Activated naive CD4-positive, alpha-beta T cell (primary cell): ENCODE measurements at places on chromosomes 7 and 10.

DNA sequence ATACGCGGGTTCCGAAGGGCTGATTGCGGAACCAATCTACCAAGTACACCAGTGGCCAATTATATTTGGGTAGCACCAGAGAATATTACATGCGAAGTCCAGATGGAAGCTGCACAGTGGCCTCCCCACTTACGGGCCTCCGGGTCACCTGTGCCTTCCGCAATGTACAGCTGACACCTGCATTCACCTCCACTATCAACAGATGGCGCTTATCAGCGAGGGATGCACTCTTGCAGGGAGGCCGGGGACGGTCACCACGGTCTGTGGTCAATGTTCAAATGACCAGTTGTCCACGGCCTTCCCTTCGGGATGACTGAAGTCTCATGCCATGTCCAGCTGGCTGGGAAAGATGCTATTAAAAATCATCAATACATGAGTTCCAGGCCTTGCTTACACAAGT, 47.6 kb downstream of the SLIT1 start:
- no peak for DNase-seq

DNA sequence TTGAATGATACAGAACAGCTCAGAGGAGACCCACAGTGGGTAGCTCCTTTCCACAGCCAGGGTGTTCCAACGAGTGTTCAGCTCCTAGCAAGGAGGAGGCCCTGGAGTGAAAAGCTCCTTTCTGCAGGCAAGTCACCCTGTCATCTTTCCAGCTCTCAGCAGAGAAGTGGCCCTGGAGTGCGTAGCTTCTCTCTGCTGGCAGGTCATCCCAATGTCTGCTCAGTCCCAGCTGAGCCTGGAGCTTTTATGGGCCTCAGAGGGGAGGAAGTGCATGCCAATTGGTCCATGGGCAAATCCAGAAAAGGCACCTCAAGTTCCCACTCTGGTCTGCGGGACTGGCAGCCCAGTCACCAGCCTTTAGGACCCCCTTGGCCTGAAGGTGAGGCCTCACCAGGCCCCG, 30.8 kb upstream of the ZMYND11 start:
- no peak for DNase-seq

GRCh38 chr7:133572843-133573242, 320.0 kb downstream of the EXOC4 start:
- no peak for DNase-seq

DNA sequence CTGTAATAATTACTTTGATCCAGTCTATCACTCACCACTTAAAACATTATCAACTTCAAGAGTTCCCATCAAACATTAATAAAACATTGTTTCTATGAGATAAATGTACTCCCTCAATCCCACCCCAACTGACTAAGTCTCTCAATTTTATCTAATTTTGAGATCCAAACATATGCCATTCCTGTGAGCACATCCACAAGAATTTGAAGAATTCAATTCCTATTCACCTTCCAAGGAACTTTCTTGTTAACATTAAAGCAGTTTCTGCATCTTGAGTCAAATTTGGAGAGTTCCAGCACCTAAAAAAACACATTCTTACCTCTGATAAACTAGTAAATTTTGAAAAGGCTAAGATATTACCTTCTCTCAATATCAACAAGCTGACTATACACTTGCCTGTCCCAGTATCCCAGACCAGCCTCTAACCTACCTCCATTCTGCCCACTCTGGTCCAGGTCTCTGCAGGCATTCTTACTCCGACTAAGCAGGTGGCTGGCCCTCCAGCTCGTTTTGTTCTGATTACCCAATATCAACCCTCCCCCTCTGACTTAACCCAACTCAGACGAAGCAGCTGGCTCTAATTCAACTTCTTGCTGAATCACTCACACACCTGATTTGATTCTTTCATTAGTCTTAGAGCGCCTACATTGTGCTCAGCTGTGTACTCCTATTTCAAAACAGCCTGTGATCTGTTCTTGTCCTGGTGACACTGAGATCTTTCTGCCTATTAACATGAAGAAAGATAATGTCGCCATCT, 275.2 kb downstream of the IPMK start:
- no peak for DNase-seq

DNA sequence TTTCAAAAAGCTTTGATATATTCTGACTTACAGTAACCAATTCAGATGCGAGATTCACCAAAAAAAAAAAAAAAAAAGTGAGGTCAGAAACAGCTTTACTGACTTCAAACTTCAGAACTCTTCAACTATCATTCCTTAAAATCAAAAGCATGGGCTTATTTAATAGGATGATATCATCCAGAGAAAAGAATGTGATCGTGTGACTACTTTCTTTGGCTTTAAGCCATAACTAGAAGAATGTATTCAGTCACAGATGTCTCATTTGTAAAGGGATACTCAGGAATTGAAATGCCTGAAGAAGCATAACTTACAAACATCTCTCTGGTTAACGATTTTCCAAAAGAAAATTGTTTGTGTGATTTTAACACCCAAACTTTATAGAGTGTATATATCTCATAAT, 11.5 kb downstream of the TPK1 start:
- no peak for DNase-seq

DNA sequence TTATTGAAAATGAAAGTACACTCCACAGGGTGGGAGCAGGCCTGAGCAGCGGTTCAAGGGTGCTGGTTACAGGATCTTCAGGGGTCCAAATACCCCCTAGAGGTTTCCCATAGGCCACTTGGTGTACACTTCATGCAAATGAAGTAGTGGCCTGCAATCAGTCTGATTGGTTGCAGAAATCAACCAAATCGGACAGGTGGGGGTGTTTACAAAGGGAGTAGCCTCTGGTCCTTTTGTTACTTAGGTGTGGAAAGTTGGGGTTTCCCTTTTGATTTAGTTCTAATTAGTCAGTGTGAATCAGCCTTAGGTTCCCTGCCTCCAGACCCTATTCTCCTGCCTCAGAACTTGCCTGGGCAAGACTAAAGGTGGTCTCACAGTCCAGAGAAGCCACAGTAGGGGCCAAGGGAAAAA, 49.6 kb downstream of the SYPL1 start:
- DNase-seq, result no peak

- DNase-seq, result no peak
Measured at GRCh38 chr10:35006836-35007235, 83.3 kb downstream of the CUL2 start.

- no peak for DNase-seq
Measured at GRCh38 chr10:11842411-11842810, 19.3 kb downstream of the PROSER2 start.

GRCh38 chr7:115356999-115357702, 435.3 kb downstream of the MDFIC start:
- no peak for DNase-seq

DNA sequence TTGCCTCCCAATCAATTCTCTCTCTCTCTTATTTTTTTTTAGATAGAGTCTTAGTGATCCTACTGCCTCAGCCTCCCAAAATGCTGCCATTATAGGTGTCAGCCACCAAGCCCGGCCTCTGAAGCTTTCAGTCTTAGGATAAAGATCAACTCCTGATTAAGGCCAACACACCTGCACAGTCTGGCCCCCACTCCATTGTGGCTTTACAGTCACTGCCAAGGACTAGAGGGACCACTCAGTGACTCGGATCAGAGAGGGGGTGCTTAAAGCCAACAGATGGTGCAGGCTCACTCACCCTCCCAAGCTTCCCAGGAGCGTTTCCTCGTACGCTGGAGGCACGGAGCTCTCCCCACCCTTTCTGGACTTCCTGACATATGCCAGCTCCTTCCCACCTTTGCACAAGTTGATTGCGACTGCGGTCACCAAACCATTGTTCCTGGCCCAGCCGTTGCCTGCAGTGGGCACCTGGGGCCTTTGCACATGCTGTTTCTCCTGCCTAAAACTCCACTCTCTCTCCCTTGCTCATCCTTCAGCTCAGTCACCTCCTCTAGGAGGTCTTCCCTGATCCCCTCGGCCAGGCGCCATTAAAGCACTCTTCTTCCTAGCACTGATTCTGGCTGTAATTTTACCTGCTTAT, 1.7 kb upstream of the CDH23 start:
- no peak for DNase-seq

DNA sequence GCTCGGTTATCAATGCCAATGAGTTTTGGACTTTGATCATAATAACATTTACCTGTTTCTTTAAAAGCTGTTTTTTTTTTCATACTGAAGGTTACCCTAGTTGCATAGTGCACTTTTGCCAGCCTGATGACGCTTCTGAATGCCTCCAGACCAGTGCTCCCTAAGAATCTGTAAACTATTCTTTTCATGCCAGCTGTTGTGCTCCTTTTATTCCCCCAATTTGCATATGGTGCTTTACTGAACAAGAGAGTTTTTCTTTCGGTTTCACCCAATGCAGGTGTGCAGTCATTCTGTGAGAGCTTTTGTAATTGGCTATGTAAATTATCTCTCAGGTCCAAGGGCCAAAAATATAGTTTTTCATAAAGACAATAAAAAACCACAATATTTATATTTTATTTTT, 48.1 kb upstream of the GLCCI1 start:
- no peak for DNase-seq

- no peak for DNase-seq
Measured at GRCh38 chr10:1107679-1108078, 51.5 kb downstream of the WDR37 start.

GRCh38 chr7:92838934-92839333, 2.6 kb upstream of the CDK6 start:
- no peak for DNase-seq

DNA sequence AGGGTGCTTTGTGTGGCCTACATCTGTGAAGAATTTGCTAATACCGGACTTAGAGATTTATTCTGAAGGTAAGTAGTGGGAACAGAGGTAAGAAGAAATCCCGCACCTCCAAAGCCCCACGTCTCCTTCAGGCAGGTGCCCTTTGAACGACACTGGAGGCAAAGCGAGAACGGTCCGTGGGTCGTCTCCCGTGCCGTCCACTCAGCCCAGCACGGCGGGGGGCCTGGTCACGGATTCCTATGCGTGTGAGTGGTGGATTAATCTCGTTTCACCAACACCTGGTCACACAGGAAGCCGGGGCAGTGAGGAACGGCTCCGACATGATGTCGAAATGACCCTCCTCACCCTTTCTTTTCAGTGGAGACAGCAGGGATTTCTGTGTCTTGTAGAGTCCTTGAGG, 21.0 kb upstream of the ZFAND2A start:
- DNase-seq, result no peak

- DNase-seq, result no peak
Measured at GRCh38 chr10:71059054-71059818, 153.1 kb upstream of the UNC5B start.

DNA sequence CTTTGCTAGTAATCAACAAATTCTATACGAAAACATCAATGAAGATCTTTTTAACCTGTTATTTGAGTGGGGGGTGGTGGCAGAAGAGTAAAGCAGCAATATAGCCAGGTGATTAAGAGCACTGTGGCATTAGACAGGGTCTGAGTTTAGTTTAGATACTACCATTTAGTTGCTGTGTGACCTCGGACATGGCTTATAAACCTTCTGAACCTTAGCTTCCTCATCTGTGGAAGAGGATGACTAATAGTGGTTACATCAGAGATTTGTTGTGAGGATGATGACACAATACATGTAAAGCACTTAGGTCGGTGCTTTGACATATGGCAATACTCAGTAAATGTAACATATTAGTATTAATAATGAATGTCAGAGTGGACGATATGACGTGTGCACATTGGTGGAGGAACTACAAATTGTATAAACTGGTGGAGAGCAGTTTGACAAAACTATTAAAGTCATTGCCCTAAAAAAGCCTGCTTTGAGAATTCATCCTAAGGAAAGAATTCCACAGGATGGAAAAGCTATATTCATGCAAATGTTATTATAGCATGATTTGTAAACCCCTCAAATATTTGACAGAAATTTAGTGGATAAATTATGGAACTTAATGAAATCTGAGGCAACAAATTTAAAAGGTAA, 24.3 kb downstream of the SPAG6 start:
- no peak for DNase-seq

DNA sequence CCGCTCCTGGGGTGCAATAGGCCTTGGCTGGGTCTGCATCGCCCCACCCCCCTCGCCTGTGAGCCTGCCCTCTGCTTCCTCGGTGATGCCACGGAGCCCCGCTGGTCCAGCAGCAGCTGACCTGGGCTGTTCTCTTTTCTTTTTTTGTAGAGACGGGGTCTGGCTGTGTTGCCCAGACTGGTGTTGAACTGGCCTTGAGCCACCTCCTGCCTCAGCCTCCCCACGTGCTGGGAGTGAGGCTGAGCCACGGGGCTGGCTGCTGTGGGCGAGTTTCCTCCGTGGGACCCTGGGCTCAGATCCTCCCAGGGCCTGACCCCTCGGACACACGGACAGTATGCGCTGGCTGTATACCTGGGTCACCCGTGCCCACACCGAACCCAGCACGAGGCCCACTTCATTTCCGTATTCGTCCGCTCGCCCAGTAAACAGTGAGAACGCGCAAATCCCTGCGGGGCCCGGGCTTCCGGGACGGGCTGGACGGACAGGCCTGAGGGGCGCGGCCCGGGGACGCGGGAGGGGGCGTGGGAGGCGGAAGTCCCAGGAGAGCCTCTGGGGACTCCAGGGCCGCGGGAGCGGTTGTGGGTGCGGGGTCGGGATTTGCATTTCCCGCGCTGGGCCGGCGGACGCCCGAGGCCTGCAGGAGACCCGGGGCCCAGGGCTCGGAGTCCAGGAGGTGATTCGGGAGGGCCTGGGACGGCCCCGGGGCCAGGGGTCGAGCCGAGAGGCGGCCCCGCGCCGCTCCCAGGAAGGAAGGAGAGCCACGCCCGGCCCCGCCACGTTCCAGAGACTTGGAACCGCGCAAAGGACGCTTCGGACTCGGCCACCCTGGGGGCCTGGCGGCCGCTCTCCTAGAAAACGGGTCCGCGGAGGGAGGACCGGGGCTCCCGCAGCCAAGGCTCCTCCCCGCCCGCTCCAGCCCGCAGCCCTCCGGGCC, 57.7 kb upstream of the DNAJB6 start:
- DNase-seq, result no peak

GRCh38 chr7:142592664-142593063, 156.6 kb upstream of the PRSS1 start:
- no peak for DNase-seq

DNA sequence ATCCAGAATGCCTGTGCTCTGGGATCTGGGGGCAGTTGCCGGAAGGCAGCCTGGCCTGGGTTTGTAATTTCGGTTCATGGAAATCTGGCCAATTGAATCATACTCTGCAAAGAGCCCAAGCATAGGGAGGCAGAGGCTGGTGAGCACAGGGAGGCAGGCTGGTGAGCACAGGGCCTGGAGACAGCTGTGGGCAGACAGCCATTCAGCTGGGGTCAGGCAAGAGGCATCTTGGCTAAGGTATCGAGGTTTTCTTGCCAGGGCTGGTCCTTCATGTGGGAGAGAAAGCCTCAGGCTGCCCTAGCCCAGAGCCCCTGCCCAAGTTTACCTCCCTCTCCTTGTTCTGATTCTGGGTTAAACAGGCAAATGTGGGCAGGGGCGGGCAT, 63.7 kb upstream of the BAIAP2L1 start:
- no peak for DNase-seq

GRCh38 chr7:111710839-111711380, 148.6 kb upstream of the IMMP2L start:
- no peak for DNase-seq

DNA sequence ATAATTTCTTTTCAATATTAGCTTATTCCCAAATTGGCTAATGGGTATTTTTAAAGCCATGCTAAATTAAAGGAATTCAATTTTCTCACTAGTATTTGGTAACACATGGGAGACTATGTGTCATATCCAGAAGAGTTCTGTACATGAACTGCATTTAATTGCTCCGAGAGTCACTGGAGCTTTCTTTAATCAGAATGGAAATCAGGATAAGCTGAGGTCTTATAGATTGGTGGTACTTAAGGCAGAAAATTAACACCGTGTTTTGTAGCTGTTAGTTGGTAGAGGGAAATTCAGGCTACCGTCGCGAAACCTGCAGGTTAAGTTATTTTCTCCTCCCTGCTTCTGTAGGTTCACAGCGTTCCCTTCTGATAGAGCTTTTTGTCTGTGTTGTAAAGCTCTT, at the start of gene WEE2:
Gene WEE2 (plus strand): TSS at position 3 of the 400 bp plus-strand sequence. CDS start 406 bp downstream, outside the sequence.
- no peak for DNase-seq

- DNase-seq, result no peak
Measured at GRCh38 chr10:60534761-60535389, 145.2 kb upstream of the ANK3 start.
